ENCODE measurements at places on chromosomes 5 and 9.
A peak's percentile ranks its signal among the peaks of the same experiment; 100 is the strongest.

DNA sequence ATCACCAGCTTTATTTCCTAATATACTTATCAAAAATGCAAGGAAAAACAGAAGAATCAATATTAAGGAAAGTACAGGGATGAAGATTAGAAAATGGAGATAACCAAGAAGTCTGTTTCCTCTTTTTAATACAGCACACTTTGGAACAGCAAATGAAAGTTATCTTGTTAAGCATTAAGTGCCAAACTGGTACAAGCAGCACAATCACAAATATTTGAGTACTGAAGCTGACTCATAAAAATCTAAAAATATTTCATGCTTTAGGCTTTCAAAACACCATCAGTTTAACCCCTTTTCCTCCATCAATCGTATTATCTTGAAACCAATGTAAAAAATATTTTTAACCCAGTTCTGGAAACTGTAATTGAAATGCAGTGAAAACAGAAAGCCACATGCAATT lies 2.7 kb downstream of the FBXW11 start:
- DNase-seq = no peak

DNA sequence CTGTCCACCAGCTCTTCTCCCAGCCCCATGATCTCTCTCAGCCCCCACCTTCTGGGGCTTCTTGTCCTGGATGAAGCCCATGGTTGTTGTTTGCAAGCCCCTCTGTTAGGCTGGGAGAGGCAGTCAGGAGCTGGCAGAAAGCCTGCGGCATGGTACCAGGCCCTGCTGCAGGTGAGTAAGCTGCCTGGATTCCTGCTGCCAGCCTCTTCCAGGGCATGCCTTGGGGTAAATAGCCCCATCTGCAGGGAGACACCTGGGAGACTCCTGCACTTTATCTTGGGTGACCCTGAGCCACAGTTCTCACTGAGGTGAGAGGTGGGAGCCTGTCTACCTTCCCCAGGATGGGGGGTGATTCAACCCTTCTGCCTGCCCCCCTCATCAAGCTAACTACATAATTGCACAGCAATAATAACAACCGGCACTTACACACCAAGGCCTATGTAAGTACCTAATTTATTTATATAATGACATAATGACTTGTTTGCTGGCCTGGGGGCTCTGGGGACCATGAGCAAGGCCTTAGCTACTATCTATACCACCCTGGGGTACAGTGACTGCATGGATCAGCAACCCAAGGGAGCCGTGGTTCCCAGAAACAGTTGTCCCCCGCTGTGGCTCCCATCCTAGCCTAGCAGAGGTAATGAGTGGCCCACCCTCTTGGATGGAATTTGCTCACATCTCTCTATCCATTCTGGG lies 116.0 kb downstream of the PSD2 start:
- peak; percentile 5 for DNase-seq

- DNase-seq = peak; percentile 63
Measured at GRCh38 chr5:136028782-136029742, at the start of gene TGFBI. Gene TGFBI, plus strand, starts transcription at chr5:136028988. Its CDS starts 68 bp downstream, at chr5:136029056.

DNA sequence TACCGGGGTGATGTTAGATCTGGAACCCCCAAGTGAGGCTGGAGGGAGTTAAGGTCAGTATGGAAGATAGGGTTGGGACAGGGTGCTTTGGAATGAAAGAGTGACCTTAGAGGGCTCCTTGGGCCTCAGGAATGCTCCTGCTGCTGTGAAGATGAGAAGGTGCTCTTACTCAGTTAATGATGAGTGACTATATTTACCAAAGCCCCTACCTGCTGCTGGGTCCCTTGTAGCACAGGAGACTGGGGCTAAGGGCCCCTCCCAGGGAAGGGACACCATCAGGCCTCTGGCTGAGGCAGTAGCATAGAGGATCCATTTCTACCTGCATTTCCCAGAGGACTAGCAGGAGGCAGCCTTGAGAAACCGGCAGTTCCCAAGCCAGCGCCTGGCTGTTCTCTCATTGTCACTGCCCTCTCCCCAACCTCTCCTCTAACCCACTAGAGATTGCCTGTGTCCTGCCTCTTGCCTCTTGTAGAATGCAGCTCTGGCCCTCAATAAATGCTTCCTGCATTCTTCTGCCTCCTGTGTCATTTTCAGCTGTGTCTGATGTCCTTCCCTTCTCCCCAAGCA lies 2.3 kb upstream of the MYOZ3 start:
- no peak for DNase-seq

GRCh38 chr5:175853573-175854230 lies 17.7 kb upstream of the CPLX2 start:
- peak; percentile 38 for DNase-seq

Data from testis (tissue), 5 donors.